ENCODE measurements at places on chromosomes 7 and 10. TPM values are rescaled to one million over a fixed set of nuclear protein-coding genes. Genes with fewer than 3 reads are reported as not detected.

Gene WNT8B
- total RNA-seq, result 1.9 TPM

Gene GJD4
- not detected for total RNA-seq

Gene IGF2BP3
- total RNA-seq, result 183 TPM

Gene STAMBPL1
- 11.5 TPM for total RNA-seq

Gene HOXA9
- total RNA-seq, result not detected

Gene FZD1
- 1.4 TPM for total RNA-seq

Gene FBXL13
- total RNA-seq, result 2.5 TPM

Gene DAGLB
- 26.0 TPM for total RNA-seq

Gene DNAJB12
- total RNA-seq, result 16.0 TPM

Gene CYP3A7
- not detected for total RNA-seq

Gene SAP25
- total RNA-seq, result 4.1 TPM

Gene MYL7
- total RNA-seq, result 2.4 TPM

Gene MRLN
- total RNA-seq, result not detected

Data from GM23338 (cell line).